Renal cortical epithelial cell (primary cell): ENCODE measurements at places on chromosomes 4 and X. TPM values are rescaled to one million over a fixed set of nuclear protein-coding genes. Genes with fewer than 3 reads are reported as not detected.

- no peak for DNase-seq
These were observed 472.5 kb upstream of the RPS6KA3 start for GRCh38 chrX:20739038-20739745.

- no peak for DNase-seq
These were observed 330.3 kb downstream of the TRAM1L1 start for GRCh38 chr4:116755051-116755450.

DNA sequence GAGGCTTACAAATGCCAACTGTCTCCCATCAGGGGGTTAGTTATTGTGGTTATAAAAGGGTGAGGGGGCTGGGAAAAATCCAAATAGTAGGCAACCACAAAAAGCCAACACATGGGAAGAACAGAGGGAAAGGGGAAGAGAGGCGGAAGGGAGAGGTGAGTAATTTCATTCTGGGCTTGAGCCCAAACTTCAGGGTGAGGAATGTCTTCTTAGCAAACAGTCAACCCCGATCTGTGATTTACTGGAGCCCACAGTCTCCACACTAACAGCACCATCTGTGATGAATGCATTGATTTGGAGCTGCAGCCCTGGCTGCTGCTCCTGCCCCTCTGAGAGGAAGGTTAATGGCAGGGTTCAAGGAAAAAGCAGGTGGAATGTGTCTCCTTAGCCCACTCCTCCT is 162.2 kb upstream of the GPR101 start:
- peak; percentile 0 for DNase-seq

MAGEA6 gene
- total RNA-seq: not detected in 2 replicates

RADX gene
- total RNA-seq: 1.0 and 5.0 TPM in 2 replicates

GRCh38 chr4:160947653-160948052 is 1216.1 kb downstream of the FSTL5 start:
- no peak for DNase-seq

- no peak for DNase-seq
These were observed 250 bp downstream of the USP9X start for GRCh38 chrX:41085512-41085877.

GRCh38 chrX:66698273-66699204 is 59.7 kb upstream of the EDA2R start:
- no peak for DNase-seq

DNA sequence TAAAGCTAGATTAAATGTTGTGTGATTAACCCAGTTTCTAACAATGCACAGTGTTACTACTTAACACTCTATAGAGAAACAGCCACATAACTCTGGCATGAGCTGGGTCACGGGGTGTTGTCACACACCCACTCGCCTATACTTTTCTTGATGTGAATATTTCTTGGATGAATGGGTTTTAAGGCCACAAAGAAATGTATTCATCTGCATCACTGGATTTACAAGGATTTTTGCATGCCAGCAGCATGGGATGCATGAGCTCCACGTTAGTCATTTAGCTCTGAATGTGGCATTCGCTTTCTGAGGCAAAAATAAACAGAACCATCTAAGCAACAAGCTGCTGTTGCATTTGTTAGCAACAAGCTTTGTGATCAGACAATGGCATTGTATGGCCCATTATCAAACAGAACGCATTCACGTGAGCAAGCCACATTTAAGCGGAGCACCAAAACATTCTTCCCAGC is 89.7 kb downstream of the LRP2BP start:
- peak; percentile 96 for DNase-seq

DNA sequence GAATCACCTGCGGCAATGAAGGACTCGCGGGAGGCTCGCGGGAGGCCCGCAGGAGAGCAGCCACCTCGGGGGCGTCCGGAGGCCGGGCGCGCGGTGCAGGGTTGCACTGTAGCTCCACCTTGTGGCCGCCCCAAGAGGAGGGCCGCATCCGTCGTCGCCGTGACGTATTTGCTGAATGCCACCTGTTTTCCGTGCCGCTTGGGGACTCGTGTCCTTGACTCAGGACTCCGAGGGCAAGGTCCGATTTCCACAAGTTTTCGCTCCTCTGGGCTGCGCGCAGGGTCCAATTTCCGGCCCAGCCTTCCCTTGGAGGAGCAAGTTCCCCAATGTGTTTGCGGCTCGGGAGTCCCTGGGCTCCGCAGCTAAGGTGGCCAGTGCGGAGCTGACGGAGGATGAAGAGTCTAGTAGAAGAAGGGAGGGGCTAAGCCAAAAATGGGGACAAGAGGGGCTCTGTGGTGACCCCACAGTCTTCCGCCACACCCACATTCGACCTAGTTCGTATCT is 10.7 kb upstream of the DLG3 start:
- DNase-seq: no peak

NUP54 gene
- 48.6 and 80.7 TPM in 2 replicates for total RNA-seq

GRCh38 chr4:142528433-142528832 is 317.7 kb downstream of the INPP4B start:
- no peak for DNase-seq

LEF1 gene
- 0.52 and 18.6 TPM in 2 replicates for total RNA-seq

DNA sequence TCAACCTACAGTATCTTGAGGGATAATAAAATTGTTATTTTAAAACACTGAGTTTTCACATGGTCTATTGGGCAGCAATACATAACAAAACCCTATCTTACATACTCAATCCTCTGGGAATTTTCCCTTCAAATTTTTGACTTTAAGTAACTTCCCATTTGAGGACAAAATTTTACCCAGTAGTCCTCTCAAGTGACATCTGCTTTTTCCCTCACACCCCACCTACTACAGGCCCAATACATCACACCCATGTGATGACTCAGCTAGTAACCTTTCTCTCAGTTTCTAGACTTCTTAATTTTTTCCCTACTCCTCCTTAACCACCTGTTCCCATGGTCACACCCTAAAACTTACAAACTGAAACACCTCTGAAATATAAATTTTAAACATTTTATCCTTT is 12.2 kb upstream of the RAP1GDS1 start:
- DNase-seq: no peak

LRBA gene
- total RNA-seq: 93.1 and 119 TPM in 2 replicates

FAM47C gene
- not detected in 2 replicates for total RNA-seq

HSPA4L gene
- total RNA-seq: 18.6 and 40.7 TPM in 2 replicates

USP26 gene
- not detected in 2 replicates for total RNA-seq

- DNase-seq: peak; percentile 96
These were observed 116.5 kb downstream of the MAML3 start for GRCh38 chr4:140037353-140038030.

DNA sequence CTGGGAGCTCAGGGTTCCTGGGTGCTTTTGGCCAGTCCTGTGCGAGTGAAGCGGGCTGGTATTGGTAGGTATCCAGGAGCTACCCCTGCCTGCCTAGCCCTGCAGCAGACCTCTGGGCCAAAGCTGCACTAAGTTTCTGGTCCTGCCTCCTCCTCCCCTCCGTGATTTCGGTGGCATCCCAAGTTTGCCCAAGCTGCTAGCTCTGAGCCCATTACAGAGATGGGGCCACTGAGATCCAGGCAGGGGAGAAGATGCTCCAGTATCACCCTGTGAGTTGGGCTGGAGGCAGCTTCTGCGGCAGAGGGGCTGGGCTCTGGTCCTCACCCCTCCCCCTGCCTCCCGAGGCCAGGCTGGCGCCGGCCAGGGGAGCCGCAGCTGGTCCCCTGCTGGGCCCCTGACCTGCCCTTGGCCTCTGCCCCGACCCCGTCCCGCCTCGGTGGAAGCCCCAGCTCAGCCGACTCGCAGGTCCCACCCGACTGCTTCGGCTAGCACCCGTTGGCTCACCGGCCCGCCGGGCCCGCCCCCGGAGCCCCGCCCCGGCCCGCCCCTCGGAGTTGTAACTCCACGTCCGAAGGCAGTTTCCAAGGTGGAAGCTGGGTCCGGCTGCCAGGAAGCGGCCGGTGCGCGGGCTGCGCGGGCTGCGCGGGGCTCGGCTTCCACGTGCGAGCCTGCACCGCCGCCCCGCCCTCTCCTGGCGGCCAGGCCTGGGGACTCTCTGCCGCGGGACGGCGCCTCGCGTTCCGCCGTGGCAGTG is at the start of gene DUSP9:
Gene DUSP9 (plus strand): TSS at position 584 of the 754 bp plus-strand sequence. CDS start 751 bp downstream, outside the sequence.
- no peak for DNase-seq

DNA sequence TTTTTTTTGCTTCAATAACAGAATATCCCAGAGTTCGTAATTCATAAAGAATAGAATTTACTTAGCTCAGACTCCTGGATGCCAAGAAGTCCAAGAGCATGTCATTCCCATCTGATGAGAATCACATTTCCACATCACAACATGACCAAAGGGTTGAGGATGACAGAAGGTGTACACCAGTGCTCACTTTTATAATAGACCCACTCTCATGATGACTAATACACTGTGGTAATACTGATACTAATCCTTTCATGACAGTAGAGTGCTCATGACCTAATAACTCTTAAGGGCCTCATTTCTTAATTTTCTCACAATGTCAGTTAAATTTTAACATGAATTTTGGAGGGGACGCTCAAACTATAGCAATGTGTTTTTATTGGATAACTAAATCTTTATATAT is 69.2 kb downstream of the ZNF732 start:
- no peak for DNase-seq

NUDT10 gene
- 0.20 and 1.2 TPM in 2 replicates for total RNA-seq

DAPP1 gene
- total RNA-seq: 3.4 and 82.3 TPM in 2 replicates

DNA sequence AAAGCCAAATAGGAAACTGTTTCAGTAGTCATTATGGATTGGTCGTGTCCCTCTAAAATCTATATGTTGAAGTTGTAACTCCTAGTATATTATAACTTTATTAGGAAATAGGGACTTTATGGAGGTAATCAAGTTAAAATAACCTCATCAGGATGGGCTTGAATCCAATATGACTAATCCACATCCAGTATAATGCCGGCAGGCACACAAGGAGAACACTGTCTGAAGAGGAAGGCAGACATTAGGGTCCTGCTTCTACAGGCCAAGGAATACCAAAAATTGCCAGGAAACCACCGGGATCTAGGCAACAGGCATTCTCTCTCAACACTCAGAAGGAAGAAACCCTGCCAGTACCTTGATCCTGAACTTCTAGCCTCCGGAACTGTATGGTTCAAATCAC is 130.3 kb downstream of the ATP10D start:
- no peak for DNase-seq

DNA sequence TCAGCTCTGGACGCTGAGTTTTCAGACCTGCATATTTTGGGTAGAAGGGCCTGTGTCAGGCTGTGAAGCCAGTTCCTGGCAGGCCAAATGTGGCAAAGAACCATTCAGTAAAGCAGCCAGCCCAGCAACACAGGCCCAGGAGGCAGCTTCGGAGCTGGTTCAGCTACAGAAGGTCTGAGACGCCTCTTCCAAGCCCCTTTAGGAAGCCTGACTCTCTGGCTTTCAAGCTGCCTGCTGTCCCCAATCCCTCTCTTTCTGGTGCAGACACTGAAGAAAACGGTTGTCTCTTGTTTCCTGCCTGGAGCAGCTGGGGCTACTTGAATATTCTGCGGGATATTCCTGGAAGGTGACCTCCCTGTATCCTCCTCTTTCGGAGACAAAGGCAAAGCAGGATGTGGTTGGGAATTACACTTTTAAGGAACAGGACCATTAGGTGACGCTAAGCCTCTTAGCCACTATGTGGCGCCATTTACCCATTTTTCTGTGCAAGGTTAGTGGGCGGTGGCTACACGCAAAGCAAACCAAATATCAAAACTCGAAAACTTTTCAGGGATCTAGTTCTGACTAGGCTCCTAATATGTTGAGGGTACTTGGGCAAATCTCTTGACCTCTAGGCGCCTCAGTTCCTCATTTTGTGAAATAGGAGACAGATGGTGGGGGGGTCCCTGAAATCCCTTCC is 47.2 kb upstream of the LAS1L start:
- peak; percentile 53 for DNase-seq

GLRA3 gene
- not detected in 2 replicates for total RNA-seq

GRCh38 chr4:182578402-182578801 is 335.2 kb downstream of the TENM3 start:
- peak; percentile 99 for DNase-seq

- DNase-seq: no peak
These were observed 408.6 kb downstream of the PPP3CA start for GRCh38 chr4:100938698-100939097.

NXF3 gene
- 0.35 TPM in 1 of 2 replicates, not detected in the other for total RNA-seq

DNA sequence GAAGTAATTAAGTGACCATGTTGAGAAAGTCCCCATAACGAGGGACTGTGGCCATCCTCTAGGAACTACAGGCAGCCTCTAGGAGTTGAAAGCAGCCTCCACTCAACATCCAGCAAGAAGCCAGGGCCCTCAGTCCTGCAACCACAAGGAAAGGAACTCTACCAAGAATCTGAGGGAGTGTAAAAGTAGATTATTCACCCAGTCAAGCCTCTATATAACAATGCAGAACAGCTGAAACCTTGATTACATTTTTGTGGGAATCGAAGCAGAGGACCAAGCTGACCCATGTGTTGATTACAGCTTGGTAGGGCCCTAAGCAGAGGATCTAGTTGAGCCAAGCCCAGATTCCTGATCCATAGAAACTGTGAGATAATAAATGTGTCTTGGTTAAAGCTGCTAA is 17.1 kb downstream of the RPS6KA6 start:
- DNase-seq: no peak

- no peak for DNase-seq
These were observed 28.3 kb upstream of the MAP9 start for GRCh38 chr4:155405059-155405458.

HTN1 gene
- total RNA-seq: not detected in 2 replicates

GRCh38 chr4:104531390-104531789 is 36.7 kb upstream of the CXXC4 start:
- DNase-seq: peak; percentile 11

FABP2 gene
- total RNA-seq: under 0.01 TPM in 1 of 2 replicates, not detected in the other

DNA sequence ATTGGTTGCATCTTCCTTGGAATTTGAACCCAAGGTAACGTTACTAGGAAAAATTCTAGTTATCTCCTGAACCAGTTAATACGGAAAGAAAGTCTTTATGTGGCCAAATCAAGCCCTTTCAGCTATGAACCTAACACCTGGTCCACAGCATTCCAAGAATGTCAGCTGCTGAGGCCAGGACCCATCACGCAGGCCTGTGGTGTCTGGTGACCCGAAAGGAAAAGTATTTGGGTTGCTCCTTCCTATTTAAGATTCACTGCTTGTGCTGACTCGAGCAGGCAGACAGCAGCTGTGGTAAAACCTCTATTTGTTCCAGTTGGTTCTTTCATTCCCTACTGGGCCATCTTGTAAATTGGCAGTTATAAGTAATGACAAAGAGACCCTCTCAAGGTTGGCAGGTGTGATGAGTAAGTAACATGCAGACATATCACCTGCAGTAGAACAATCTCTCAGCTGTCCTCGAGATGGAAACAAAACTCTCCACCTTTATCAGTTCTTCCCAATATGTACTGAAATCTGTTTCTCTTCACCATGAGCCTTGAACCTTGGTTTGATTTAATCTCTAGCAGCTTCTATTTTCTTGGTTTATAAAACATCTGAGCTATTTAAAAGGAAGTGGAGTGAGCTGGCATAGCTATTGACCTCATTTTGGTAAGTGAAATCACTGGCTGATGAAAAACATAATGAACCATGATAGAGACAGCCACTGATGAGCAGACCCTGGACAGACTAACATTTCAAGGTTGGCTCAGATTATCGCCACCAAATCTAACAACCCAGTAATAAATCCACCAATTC is 182.1 kb upstream of the SMIM31 start:
- DNase-seq: no peak

DNA sequence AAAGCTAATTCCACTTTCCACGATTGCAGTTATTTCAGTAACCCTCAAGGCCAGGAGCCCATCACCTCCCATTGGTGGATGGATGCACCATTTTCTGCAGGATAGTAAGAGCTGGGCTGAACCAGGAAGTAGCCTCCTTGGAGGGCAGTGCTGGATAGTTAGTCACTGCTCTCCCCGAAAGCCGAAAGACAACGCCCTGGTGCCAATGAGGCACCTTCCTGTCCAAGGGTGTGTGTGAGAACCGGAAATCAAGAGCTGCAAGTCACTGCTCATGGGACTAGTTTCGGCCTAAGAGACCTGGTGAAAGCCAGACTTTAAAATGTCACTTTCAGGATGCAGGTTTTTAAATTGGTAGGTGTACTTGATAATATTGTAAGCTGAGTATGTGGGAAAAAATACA is 203.8 kb upstream of the HS3ST1 start:
- DNase-seq: peak; percentile 79

VCX2 gene
- total RNA-seq: not detected in 2 replicates

GRCh38 chr4:168769416-168769815 is 240.6 kb downstream of the CBR4 start:
- DNase-seq: peak; percentile 71
